ENCODE measurements at places on chromosomes 2 and 18. TPM values are rescaled to one million over a fixed set of nuclear protein-coding genes. Genes with fewer than 3 reads are reported as not detected.

Gene GALNT3
- 3.7 TPM for total RNA-seq

Gene ERFE
- total RNA-seq: 0.82 TPM

Gene DAW1
- 1.2 TPM for total RNA-seq

Gene CD207
- not detected for total RNA-seq

Gene REEP1
- 147 TPM for total RNA-seq

Gene TPO
- total RNA-seq: 0.41 TPM

Gene SIX3
- 1.2 TPM for total RNA-seq

Gene KCNS3
- total RNA-seq: 1.6 TPM

Gene EFR3B
- total RNA-seq: 42.0 TPM

Gene GKN1
- not detected for total RNA-seq

Gene HK2
- total RNA-seq: 3.7 TPM

Gene MAP2
- 678 TPM for total RNA-seq

Gene ATL2
- total RNA-seq: 102 TPM

Gene ELOA2
- total RNA-seq: not detected

Gene TAF4B
- 2.0 TPM for total RNA-seq

Gene NYAP2
- total RNA-seq: 14.3 TPM
